Gastroesophageal sphincter (tissue), 4 donors: ENCODE measurements at places on chromosomes 4 and X.
A peak's percentile ranks its signal among the peaks of the same experiment; 100 is the strongest.

DNA sequence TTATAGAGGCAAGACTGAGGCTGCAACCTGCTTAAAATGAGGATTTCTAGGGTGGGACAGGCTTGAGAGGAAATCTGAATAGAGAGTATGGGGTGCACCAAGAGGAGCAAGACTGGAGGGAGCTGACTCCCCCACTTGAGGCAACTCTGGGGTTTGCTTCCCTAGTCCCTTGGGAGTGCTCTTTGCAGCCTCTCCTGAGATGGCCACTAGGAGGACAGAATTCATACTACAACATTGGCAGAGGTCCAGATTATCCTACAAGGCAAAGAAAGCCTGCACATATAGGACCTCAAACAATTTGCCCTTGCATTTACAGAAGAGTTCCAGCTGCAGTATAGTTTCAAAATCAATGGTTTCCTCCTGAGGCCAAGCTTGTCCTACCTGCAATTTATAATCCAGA, 830.9 kb downstream of the TECRL start:
- no peak for ATAC-seq

DNA sequence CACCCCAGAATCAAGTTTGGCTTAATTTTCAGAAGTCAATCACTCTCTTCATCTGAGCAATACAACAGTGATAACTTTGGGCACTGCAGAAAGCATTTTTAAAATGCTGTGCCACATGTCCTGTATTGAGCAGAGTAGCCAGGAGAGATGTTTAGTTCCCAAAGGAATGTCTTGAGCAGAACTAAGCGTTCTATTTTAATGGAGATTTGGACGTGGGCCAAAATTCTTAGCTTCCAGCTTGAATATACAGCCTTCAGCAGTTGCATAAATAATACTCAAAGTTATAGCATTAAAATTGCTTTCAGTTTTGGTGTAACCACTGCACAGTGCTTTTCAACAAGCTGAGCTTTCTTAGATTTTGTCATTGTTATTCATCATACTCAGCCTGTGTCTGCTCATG, 679.2 kb downstream of the NLGN4X start:
- ATAC-seq: peak; percentile 61

- no peak for ATAC-seq
Measured at GRCh38 chr4:19677211-19677610, 574.5 kb upstream of the SLIT2 start.

GRCh38 chr4:108965472-108966076, 202.7 kb upstream of the ETNPPL start:
- ATAC-seq: no peak

DNA sequence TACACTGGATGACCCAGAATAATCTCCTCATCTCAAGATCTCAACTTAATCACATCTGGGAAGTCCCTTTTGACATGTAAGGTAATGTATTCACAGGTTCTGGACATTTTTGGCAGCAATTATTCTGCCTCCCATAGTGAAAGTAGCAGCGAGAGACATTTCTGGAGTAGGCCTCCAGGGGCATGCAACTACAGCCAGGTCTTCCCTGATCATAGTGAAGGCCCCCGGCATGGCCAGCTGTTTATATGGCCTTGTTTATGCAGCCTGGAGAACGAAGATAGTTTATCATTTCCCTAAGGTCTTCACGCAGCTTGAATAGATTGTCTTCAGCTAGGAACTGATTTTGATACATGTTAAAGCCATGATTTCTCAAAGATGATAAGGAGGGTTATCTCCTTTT, 139.9 kb downstream of the RNF150 start:
- ATAC-seq: no peak

GRCh38 chrX:20499763-20500162, 233.1 kb upstream of the RPS6KA3 start:
- no peak for ATAC-seq

DNA sequence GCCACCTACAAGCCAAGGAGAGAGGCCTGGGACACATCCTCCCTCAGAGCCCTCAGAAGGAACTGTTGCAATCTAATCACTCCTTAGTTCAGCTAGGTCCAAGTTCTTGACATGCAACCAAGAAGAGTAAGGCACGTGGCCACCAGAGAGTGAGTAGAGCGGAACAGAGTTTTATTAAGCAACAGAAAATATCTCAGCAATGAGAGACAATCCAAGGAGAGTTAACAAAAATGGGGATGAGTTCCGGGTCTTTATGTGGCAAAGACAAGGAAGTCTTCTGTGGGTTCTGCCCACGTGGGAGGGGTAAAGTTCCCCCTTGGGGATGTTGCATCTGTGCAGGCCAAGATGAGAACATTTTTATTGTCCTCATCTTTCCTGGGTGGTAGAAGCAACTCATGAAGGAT, 38.5 kb upstream of the PROM1 start:
- no peak for ATAC-seq

- no peak for ATAC-seq
Measured at GRCh38 chr4:54754394-54754793, 96.6 kb downstream of the KIT start.

- no peak for ATAC-seq
Measured at GRCh38 chr4:85708468-85708867, 233.5 kb downstream of the ARHGAP24 start.

GRCh38 chr4:118716304-118716703, 31.1 kb downstream of the METTL14 start:
- ATAC-seq: no peak

DNA sequence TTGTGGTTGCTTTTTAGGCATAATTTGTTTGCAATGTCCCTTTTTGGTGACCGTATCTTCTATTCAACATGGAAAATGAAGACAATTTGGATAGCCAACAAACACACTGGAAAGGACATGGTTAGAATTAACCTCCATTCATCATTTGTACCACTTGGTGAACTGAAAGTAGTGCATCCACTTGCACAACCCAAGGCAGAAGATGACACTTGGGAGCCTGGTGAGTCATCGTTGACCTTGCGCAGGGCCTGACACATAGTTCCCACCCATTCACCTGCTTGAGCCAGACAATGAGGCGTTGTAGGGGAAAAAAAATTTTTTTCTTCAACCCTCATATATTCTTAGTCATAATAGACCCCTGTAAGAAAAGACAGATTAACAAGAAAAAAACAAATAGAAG, 32.4 kb downstream of the EGF start:
- no peak for ATAC-seq

- no peak for ATAC-seq
Measured at GRCh38 chr4:89253311-89253710, 54.3 kb downstream of the GPRIN3 start.

- no peak for ATAC-seq
Measured at GRCh38 chrX:39750256-39750790, 347.4 kb downstream of the BCOR start.

- no peak for ATAC-seq
Measured at GRCh38 chrX:77060572-77060971, 386.6 kb upstream of the FGF16 start.

DNA sequence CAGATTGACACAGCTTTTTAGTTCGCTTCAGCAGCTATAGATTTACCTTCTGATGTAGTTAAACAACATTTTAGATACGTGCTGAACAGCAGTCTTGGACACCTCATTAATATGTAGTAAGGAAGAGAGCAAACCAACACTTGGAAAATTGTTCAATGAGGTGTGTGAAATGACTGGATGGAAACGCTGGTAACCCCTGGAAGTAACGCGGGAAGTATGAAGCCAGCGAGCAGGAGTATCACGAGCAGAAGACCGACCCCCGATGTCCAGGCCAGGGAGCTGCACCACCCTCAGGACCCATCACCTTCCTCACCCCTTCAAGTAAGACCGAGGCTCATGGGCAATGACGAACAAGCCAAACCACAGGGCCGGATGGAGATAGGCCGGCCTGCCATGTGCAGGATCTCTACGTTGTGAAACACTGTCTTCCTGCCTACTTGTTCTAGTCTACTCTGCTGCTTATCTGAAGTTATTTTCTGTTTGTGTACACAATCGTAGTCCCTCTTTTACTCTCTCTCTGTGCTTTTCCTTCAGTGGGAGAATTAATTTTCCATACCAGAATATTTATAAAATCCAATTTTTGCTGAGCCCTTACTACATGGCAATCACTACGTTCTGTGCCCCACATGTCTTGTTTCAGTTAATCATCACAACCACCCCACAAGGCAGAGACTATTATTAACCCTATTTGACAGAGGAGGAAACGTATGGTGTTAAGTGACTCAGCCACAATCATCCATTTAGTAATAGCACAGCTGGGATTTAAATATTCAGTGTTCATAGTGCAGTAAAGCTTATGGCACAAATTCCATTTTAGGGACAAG, 221.7 kb downstream of the APBB2 start:
- no peak for ATAC-seq

GRCh38 chrX:771536-771935, 140.9 kb downstream of the SHOX start:
- ATAC-seq: no peak

GRCh38 chr4:116118221-116118620, 967.2 kb downstream of the TRAM1L1 start:
- ATAC-seq: no peak

GRCh38 chr4:183808097-183808456, 97.0 kb upstream of the STOX2 start:
- peak; percentile 41 for ATAC-seq

- ATAC-seq: no peak
Measured at GRCh38 chrX:14015294-14015693, 14.4 kb downstream of the GEMIN8 start.

DNA sequence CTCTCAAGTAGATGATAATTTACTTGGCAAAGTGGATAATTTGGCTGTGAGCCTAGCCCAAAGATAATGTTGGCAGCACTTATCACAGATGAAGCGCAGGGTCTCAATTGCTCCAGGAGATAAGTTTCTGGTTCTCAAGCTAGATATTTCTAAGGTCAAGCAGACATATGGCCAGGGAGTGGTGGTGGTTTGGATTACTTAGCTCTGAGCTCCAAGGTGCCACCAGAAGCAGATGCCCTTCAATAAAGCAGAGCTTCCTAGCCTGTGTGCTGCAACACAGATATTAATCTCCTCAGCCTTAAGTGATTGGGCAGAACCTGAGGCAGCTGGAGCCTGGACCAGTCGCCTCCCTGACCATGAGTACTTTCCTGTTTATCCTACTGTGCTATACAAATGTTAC, 79.2 kb upstream of the NALF2 start:
- ATAC-seq: no peak

DNA sequence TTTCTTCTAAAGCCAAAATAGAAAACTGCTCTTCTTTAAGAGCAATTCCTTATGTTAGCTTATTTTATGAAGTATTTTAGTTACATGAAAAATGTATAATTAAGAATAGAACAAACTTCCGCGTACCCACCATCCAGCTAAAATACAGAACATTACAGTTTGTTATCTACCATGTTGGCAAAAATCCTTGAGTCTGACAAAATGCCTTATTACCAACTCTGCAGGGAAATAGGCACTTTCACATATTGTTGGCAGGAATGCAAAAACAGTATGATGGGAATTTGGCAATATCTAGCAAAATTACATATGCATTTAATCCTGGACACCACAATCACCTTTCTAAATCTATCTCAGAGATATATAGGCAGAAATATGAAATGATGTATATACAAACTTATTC, 32.4 kb upstream of the SLAIN2 start:
- ATAC-seq: no peak

- ATAC-seq: no peak
Measured at GRCh38 chr4:156347412-156348075, 393.9 kb upstream of the CTSO start.

GRCh38 chrX:125378205-125378604, 58.5 kb downstream of the TEX13C start:
- ATAC-seq: no peak

GRCh38 chr4:123591875-123592274, 195.3 kb downstream of the SPRY1 start:
- ATAC-seq: no peak

- ATAC-seq: no peak
Measured at GRCh38 chrX:155864655-155865054, 16.5 kb upstream of the VAMP7 start.
